Vagina (tissue), 2 donors: ENCODE measurements at places on chromosomes 2 and 18. TPM values are rescaled to one million over a fixed set of nuclear protein-coding genes. Genes with fewer than 3 reads are reported as not detected.

DNA sequence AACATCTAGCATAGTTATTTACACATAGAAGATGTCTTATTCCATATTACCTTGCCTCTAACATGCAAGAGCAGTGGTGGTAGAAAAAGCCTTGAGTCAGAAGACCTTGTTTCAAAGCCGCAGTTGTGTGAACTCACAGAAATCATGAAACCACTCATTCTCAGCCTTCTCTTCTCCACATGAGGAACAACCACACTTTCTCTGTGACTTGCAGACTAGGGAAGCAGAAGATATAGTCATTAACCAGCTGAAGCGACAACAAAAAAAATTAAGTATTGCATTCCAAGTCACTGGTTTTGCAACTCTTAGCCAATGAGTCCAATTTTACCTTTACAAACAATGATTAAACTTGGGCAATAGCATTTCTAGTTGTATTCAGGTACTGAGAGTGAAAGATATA is 19.0 kb downstream of the TWSG1 start:
- DNase-seq: no peak

DNA sequence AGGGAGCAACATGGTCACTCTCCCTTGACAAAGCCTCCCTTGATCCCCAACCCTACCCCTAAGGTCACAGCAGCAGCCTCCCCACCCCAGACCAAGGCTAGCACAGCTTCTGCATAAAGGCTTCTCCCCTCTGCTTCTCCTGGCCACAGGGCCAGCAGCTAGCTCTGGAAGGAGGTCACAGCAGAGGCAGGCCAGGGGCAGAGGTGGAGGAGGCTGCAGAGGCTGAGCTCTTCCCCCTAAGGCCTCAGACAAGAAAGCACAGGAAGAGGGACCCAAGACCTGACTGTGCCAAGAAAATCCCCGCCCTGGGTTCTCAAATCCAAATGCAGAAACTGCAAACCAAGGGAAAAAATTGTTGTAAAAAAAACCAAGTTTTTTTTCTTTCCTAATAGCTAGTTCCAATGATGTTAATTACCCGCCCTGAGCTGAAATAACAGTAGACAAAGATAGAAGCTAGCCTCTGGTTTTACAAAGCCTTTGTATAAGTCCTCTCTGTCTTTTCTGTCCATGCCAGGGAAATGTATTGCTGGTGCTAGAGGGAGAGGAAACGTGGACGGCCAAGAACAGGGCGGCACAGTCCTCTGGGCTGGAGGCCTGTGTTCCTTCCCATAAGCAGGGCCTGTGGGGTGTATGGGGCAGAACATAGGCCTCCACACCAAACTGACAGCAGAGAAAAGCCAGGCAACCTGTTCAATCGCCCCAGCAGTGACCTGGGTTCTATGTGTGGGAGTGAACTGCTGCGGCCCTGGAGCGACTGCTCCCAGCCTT is 79.5 kb downstream of the POLR1A start:
- DNase-seq: no peak

- no peak for DNase-seq
These were observed 282.7 kb downstream of the NRXN1 start for GRCh38 chr2:50749216-50749615.

DNA sequence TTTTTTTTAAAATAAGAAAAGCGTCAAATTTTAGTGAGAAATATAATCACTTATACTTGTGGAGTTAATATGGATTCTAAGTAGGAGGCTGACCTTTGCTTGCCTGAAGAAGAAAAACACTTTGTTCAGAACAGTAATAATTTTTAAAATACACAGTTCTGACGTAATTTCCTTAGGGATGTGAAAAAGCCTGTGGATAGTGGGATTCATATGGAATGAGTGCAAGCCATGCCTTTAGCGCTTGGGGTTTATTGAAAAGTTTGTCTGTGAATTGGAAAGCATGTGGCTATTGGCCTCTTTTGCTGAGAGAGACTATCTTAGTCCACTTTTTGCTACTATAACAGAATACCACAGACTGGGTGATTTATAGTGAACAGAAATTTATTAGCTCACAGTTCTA is 151.3 kb downstream of the CCDC85A start:
- no peak for DNase-seq

GRCh38 chr2:51011254-51011653 is 20.7 kb downstream of the NRXN1 start:
- DNase-seq: no peak

- DNase-seq: peak; percentile 62
These were observed 24.5 kb downstream of the CRACDL start for GRCh38 chr2:98911376-98912154.

DNA sequence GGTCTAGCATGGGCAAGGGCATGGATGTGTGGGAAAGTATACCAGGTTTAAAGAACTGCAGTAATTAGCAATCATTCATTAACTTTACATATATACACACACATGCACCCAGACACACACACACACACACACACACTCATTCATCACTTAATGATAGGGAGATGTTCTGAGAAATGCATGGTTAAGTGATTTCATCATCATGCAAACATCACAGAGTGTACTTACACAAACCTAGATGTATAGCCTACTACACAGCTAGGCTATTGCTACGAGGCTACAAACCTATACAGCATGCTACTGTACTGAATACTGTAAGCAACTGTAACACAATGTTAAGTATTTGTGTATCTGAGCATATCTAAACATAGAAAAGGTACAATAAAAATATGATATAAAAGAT is 83.6 kb downstream of the COLEC12 start:
- no peak for DNase-seq

DNA sequence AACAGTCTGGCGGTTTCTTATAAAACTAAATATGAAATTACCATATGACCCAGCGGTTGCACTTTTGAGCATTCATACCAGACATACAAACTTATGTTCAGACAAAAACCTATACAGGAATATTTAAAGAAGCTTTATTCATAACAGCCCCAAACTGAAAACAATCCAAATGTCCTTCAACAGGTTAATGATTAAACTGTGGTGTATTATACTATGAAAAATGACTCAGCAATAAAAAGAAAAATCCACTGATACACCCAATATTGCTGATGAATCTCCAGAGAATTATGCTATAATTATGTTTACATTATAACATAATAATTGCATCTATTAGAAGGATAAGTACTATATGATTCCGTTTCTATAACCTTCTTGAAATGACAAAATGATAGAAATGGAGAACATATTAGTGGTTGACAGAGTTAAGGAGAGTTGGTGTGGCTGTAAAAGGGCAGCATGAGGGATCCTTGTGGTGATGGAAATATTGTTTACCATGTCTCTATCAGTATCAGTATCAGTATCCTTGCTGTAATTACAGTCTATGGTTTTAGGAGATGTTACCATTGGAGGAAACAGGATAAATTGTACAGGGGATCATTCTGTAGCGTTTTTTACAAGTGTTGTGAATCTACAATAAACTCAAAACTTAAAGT is 127.1 kb downstream of the DSC3 start:
- DNase-seq: no peak

GRCh38 chr18:54031243-54031642 is 193.2 kb downstream of the MBD2 start:
- DNase-seq: no peak

CCDC68 gene
- total RNA-seq: 8.1 TPM

DNA sequence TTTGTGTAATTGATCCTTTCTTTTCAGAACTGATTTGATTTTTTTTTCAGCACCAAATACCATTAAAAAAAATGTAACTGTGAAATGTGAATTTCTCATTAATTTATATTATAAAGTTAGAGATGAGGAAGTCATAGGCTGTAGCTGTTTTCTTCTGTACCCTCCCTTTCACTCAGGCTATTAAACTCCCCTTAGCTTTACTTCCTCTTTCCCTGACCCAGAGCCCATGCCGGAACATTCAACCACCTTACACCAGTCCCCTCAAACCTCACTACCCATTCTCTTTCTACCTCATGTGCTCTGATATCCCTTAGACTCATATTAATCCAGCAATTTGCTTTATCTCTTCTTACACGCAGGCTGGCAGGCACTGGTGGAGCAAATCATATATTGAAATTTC is 12.4 kb downstream of the GALNT5 start:
- DNase-seq: no peak

- DNase-seq: no peak
These were observed 146.1 kb downstream of the PRPF40A start for GRCh38 chr2:152571048-152571766.
